ENCODE measurements at places on chromosomes 5 and 9.

- no peak for DNase-seq
Observed at GRCh38 chr9:116686693-116687073, 422 bp upstream of the TRIM32 start.

- no peak for DNase-seq
Observed at GRCh38 chr5:88677376-88677895, 205.5 kb downstream of the MEF2C start.

GRCh38 chr9:91547081-91547480, 123.4 kb upstream of the NFIL3 start:
- no peak for DNase-seq

DNA sequence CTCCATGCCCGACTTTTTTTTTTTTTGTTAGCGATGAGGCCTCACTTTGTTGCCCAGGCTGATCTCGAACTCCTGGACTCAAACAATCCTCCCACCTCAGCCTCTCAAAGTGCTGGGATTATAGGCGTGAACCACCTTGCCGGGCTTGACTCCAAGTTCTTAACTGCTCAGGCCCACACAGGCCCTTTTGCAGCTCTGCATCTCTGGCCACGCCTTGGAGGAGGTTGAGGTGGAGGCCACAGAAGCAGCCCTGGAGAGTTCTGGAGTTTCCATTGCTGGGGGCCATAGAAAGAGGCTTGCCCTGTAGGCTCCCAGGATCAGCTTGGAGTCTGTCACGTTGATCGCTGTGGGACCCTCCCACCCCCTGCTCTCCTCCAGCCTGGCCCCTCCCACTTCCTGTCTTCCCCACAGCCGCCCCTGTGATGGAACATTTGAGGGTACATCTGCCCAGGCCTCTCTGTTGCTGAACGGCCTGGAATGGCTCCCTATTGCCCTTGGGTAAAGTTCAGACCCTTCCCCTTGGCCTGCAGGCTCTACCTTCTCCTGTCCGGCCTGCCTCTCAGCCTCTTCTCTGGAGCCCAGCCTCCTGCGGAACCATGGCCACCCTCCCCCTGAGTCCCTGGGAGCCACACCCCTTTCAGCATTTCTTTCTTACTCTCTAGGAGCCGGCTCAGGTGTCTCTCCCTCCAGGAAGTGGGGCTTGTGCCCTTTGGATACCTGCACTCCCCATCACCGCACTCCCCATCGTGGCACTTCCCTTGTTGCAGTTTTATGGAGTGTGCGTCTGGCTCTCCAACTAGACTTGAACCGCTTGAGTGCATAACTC, 30.4 kb upstream of the IER5L start:
- no peak for DNase-seq

DNA sequence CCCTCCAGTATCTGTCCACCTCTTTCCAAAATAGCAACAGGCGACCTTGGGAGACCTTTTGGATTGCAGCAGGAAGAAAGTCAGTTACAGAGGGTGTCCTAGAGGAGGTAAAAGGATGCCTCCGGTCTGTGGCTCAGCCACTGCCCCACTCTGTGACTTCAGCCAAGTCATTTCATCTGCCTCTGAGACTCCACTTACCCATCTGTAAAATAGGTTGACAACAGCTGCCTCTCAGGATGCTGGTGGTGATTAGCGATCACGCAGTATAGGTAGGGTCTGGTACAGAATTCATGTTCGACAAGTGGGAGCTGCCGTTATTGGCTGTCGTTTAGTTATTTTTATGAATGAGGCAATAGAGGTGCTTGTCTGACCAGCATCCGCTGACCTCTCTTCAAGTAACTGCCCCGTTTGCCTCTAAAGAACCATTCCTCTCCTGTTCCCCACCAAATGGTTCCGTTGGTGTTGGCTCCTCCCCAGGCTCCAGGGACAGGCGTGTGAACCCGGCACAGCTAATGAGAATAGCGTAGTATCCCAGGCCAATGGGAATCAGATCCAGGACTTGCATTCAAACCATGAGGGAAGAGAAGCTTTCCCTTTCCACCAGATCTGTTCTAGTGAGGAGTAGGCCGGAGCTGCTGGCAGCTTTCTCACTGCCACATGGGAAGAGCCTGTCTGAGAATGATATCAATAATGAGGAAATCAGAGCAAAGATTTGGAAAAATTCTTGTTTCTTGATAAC, 64.1 kb downstream of the SMIM23 start:
- no peak for DNase-seq

DNA sequence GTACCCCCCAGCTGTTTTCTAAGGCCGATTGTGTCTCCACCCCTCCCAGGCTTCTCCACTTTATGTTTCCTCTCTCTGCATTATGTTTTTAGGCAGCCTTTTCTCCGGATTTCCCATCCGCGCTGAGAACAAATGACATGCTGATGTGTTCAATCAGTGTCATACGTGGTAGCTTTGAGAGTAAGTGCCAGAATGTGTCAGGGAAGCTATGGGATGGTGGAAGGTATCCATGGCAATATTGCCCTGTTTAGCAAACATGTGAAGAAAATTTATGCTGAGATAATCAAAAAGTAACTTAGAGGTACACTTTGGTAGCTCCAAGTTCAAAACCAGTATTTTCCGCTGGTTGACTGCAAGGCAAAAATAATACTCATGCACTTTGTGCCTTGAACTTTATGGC, 36.6 kb upstream of the LECT2 start:
- DNase-seq: no peak

GRCh38 chr5:99070822-99071221, 142.0 kb upstream of the CHD1 start:
- DNase-seq: no peak

- no peak for DNase-seq
Observed at GRCh38 chr9:114709636-114710035, 27.6 kb upstream of the TEX48 start.

DNA sequence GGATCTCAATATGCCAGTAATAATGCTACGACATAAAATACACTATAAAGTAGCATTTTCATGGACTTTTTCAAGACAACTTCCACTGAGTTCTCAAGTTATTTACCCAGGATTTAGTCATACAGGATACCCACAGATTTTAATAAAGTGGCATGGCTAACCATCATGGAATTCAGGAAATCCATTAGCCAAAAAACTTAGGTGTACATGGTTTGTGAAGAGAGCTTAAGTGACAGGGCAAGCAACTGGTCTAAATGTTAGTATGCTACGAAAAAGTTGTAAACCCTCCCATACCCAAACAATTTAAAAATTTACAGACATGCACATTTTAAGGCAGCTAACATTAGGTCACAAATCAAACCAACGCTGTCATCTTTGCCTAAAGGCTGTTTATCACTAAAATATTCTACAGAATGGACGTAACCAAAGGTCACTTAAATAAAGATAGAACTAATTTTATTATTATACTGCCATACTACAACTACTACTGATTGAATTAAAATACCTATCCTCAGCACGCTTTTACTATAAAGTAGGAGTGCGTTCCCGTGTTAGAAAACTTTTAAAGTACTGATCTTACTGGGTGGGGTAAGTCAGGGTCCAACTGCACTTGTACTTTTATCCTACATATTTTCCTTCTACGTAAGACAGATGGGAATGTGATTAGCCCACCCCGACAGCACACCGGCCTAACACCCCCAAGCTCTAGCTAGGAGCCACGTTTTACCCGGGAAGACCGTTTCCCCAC, 1.1 kb downstream of the UBTD2 start:
- no peak for DNase-seq

DNA sequence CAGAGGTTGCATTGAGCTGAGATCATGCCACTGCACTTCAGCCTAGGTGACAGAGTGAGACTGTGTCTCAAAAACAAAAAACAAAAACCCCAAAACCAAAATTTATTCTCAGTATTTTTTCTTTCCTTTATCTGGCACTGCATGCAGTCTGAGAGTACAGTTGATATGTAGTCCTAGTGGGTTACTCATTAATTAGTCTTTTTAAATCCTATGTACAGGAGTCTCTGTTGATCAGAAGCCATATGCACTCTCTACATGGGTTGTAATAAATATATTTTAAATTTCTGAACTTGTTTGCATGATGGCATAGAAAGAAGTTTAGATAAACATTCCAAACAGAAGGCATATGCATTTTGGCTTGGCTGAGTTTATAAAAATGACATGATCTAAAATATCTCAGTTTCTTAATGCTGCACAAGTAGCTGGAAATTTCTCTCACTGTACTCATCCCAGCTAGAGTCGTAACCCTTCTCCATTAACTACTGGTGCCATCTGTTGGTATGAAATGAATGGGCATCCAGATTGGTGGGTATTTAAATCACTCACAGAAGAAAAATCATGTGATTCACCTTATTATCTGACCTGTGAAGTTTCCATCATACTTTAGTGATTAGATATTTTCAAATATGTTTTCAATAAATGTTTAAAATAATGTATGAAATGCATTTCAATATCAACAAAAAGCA, 284.8 kb downstream of the CTNND2 start:
- no peak for DNase-seq

DNA sequence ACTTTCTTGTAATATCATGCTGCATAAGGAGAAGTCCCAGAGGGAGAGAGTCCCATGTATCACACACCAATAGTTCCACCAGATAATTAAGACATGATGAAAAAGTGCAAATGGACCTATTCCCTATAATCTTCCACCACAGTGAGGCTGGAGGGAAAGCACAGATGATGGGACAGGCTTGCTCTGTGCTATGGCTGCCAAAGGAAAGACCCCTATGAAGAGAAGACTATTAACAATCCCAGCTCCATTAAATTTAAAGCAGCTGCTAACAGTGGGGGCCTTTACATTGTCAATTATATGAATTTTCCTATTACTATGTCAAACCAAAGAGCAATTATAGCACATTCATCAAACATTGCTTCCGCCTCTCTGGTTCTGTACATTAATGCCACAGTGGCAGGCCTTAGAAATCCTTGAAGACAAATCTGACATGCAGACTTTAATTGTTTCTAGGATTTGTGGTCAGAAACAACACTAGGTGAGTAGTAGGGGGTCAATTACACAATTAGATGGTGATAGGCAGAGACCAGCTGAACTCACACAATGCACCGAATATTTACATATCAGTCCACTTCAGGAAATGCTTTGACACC, 551.3 kb downstream of the TLE1 start:
- DNase-seq: no peak

DNA sequence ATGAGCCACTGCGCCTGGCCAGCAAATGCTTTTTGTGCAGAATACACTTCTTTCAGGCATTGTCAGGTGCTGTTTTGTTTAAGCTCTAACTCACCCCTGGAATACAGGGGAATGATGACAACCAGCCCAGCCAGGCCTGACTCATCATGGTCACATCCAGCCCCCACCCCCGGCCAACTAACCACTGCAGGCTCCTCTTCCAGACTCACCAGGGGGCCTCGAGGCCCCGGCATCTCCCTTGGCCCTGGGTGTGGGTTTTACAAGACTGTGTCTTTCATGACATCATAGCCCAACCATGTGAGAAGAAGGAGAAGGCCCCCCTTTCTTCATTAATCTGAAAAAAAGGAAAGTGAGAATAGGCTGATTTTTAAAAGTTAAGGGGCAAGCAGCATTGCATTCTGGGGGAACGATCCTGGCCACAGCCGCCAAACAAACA, 35.5 kb downstream of the OLFML2A start:
- DNase-seq: no peak

DNA sequence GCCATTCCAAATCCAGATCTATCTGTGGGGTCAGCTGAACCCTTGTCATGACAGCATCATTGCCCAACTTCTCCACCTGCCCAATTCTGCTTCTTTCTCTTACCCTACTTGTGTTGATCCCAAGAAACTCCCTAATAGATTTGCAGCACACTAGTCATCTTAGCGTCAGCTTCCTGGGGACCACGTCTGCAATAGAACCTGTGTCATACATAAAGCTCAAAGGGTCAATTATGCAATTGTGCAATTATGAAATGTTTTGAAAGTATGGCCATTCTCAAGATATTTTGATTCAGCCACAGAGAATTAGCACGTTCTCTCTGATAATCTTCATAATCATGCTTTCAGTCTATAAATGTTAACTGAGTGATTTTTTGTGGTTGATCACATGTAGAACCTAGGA, 87.4 kb upstream of the PAPPA start:
- DNase-seq: no peak

- DNase-seq: no peak
Observed at GRCh38 chr5:1910861-1911772, 28.4 kb upstream of the IRX4 start.

DNA sequence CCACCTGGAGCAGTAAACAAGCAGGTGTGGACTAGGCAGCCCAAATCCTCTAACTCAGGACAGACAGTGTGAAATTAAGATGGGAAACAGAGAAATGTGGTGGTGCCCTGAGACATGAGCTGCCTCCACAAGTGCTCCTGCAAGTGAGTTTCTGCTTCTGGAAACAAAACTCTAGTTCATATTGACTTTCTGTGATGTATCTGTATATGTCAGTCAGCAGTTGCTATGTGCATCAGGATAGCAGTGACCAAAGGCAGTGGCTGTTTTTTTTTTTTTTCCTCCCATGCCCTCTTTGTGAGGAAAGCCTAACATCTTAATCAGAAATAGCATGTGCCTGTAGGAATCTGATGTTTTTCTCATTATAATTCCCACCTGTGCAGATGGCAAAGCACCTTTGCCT, 318.4 kb upstream of the SEMA6A start:
- no peak for DNase-seq

- no peak for DNase-seq
Observed at GRCh38 chr9:135409286-135410200, 70.0 kb upstream of the PPP1R26 start.

DNA sequence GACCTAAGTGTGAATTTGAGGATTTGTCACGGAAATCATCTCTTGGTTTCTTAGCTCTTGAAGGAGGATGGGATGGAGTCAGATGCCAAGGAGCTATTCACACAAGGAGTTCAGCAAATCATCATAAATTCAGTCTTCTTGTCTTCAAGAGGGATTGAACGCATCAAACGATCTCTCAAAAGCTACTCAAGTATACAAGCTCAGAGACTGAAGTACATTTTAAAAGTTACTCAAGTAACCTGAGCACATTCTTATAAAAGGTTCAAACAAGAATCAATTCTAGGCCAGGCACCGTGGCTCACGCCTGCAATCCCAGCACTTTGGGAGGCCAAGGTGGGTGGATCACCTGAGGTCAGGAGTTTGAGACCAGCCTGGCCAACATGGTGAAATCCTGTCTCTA, 21.1 kb upstream of the GOLPH3 start:
- no peak for DNase-seq

- no peak for DNase-seq
Observed at GRCh38 chr5:169707686-169708085, 70.6 kb downstream of the DOCK2 start.

GRCh38 chr5:143025971-143026370, 255.8 kb downstream of the ARHGAP26 start:
- no peak for DNase-seq

All from HAP-1 (cell line).